HEK293T (cell line): ENCODE measurements at places on chromosomes 12 and 14.

- peak; percentile 85 for DNase-seq
Measured at GRCh38 chr14:100662879-100663760, 63.6 kb upstream of the DLK1 start.

DNA sequence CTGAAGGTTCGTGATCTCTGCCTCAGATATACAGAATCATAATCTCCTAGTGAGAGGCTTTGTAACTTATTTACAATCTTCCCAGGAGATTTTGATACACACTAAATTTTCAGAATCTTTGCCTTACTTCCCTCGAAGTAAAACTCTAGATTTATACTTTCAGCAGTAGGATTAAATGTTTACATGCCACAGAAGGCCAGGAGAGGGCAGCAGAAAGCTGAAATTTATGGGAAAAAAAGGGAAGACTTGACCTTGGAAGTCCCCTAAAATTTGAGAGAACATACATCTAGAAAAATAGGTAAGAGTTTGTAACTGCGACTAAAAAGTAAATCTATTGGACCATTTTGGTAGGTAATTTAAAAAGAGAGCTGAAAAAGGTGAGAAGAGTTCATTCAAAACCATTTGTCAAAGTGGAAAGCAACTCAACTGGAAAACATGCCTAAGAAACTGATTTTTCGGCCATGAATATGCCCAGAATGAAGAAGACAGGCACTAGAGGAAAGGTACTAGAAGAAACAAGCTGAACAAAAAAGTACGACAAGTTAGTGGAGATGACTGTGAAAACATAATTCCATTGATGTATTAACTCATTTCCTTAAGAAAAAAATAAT is 242.0 kb upstream of the MDGA2 start:
- DNase-seq, result peak; percentile 10

DNA sequence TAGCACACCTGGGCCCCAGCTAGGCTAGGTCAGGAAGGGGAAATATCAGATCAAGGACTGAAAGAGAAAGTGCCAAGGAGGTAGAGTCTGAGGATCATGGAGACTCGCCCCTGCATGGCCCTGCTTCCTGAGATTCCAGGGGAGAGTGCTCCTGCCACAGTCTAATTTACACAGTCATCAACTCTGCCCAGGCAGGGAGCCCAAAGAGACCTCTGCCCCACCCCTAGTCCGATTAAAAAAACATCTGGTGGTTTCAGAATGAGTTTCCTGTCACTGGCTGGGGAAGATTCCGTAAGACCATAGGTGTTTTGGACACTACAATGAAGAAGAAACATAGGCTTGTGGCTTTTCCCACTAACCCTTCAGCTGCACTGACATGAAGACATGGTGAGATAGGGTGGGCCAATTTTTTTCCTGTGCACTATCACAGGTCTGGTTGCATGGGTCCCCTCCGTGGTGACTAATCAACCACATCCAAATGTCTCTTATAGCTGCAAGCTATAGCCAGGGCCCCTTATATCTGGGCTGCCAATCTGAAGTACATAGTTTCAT is 31.5 kb upstream of the GZMB start:
- no peak for DNase-seq

DNA sequence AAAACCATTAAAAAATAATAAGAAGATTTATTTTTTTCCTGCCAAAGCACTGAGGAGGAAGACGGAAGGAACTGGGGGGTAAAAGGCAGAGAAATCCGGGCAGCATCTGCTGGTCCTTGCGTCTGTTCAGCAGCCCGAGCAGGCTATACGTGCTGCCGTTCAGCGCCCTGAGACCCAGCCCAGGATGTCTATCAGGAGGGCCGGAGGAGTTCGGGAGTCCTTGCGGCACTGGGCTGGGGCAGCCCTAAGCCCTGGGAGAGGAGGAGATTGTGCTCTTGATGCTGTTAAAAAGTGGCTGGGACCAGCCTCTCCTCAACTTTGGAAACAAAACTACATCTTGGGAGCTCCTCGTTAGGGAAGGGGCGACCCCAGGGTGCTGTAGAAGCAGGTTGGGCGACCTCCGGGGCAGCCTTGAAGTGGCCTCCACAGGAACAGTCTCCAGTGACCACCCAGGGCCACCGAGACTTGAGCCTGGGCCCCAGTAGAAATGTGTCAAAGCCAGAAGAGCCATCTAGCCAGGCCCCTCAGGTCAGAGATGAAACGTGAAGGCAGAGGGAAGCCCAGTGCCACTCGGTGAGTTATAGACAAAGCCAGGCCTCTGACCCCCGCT is 14.3 kb downstream of the PGF start:
- DNase-seq, result no peak

GRCh38 chr12:70749931-70750330 is 112.7 kb upstream of the PTPRB start:
- DNase-seq, result no peak
